ENCODE measurements at places on chromosomes 3 and 15.

DNA sequence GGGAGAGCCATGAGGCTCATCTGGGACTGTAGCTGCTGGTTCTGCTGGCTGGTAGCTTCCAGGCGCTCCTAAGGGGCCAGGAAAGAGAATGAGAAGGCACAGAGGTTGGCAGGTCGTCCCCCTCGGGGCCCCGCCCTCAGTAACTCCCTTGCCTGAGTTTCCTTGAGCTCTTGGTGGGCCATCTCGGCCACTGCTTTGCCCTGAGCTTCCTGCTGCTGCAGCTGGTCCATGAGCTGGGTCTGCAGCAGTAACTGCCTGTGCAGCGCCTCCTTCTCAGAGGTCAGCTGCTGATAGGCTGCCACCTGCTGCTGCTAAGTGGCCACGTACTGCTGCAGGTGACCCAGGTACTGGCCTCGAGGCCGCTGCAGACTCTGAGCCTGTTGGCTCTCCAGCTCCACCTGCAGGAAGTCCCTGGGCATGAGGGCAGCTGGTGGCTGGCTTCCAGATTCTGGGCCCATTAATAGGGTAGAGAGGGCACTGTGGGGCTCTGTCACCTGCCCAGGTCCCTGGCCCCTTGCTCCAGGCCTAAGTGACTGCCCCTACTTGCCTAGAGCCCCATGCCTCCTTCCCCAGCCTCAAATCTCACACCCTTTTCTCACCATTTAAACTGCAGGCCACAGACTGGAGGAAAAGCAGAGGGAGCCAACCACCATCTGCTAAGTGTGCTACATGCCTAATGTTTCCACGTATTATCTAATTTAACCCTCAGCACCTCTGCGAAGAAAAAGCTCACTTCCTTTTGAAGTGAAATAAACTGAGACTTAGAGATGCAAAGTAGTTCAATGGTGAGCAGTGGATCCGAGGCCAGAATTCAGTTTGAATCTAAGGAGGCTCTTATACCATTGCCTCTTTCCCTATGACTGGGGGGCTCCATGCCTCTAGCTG lies 10.8 kb upstream of the VPS33B start:
- no peak for DNase-seq

- DNase-seq = no peak
Observed at GRCh38 chr3:31011380-31011779, 116.9 kb upstream of the GADL1 start.

- DNase-seq = no peak
Observed at GRCh38 chr3:41683666-41684350, 278.1 kb downstream of the ULK4 start.

GRCh38 chr3:46397111-46397510 lies 9.8 kb downstream of the CCR5AS start:
- no peak for DNase-seq

- no peak for DNase-seq
Observed at GRCh38 chr3:127844326-127844942, 22.1 kb upstream of the MGLL start.

DNA sequence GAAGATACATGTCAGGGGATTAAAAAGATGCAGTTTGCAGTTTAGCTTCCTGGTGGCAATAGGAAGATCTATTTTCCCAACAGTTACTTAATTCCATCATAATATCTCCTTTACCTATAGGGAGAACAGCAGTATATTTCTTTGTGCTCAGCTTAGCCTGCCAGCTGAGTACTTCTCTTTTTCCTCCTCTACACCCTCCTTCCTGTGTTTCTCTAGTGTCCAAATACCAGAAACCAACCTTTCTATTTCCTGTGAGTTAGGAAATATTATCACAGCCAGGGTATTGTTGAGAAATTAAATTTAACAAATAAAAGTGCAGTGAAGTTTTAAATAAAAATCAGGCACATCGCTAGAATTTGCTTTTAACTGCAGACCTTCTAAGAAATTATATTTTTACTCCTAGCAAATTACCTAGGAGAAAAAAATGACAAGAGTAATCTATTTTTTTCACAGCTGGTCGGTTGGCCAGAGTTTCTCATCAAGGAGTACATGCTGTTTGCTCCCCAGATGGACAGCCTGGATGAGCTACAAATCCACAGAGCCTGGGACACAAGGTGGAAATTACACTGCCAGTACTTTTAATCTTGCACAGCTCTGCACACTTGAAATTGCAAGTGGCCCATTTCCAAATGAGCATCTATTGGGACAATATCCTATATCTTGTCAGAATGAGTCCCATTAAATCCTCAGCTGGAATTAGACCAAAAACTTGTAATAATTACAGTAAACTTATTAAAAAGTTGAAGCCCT lies 185.2 kb upstream of the CFAP20DC start:
- DNase-seq = no peak

DNA sequence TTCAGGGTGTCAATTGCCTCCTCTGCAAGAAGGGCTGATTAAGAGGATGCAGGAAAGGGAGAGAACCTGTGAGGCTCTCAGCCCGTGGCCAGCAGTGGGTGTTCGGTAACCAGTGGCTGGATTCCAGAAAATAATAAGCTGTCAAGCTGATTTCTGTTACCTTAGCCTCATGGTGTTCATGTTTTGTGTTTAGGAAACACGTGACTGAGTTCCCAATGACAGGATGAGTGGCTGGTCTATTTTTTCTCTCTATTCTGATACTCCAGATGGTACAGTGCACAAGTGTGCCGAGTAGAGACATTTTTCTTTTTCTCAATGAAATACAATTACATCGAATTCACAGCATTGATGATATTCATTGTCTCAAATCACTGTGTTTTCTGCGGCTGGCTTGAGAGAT lies 43.6 kb downstream of the EDEM1 start:
- DNase-seq = no peak

GRCh38 chr15:79964232-79964805 lies 6.7 kb downstream of the BCL2A1 start:
- DNase-seq = no peak

DNA sequence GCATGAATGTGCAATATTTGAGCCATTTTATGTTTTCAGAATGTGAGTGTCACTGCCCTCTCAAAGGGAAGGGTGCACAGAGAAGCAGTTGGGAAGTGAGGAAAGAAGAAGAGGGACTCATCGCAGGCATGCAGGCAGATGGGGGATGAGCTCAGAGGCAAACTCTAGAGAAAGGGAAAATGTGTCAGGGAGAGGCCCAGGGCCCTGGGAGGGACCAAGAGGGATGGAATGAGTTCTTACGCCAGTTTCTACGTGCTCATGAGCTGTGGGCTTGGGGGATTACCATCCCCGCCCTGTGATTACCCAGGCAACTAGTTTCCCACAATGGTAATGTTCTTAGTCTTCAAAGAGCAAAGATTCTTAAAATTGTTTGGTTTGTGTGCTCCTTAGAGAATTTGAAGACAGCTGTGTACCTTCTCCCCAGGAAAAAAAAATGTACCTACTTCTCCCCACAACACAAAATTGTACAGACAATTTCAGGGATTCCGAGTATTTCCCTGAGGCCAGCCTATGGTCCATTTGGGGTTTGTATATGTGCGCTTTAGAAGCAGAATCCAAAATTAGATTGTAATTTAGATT lies 17.8 kb downstream of the GCSAM start:
- no peak for DNase-seq

GRCh38 chr3:112979244-112979832 lies 4.4 kb upstream of the CD200R1 start:
- DNase-seq = no peak

DNA sequence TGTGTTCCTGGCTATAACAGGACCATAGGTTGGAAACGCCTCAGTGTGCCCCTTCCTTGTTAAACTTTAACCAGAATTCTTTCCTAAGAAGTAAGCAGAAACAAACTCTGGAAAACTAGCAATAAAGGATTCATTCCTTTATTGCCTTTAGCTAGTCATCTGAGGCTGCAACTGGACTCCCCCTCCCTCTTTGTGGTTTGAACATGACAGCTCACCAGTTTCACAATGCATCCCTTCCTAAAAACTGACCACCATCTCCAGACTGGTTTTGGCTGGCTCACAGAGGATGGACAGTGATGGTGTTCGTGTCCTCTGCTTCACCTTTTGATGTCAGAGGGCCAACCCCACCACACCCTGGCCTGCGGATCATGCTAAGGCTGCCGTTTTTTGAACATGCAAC lies 27.9 kb upstream of the TGFBR2 start:
- no peak for DNase-seq

DNA sequence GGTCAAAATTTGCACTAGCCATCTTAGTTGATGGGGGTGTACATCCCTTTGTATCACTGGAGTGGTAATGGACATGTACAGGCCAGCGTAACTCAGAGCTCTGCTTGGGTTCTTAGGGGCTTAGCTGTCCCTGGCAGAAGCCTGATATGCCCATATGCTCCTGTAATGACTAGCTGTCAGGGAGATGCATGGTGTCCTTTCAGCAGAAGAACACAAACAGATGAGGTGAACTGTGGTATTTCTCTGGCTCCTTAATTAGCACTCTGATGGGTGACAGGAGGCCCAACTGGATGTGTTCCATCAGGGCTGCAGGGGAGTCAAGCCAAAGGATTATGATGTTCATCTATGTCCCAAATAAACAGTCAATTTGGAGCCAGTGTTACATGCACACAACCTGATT lies 774.5 kb downstream of the AGBL1 start:
- no peak for DNase-seq

- no peak for DNase-seq
Observed at GRCh38 chr3:46422617-46423016, 15.6 kb downstream of the CCRL2 start.

DNA sequence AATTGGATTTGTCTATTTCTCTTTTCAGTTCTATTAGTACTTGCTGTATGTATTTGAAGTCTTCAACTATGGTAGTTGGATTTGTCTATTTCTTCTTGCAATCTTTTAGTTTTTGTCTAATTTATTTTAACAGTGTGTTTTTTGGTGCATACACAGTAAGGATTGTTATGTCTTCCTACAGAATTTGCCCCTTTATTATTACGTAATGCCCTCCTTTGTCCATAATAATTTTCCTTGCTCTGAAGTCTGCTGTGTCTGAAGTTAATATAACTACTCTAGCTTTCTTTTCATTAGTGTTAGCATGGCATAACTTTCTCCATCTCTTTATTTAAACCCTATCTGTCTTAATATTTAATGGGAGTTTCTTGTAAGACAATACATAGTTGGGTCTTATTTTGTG lies 105.1 kb upstream of the STT3B start:
- DNase-seq = no peak

GRCh38 chr3:115922681-115923347 lies 299.5 kb downstream of the GAP43 start:
- DNase-seq = no peak

- DNase-seq = no peak
Observed at GRCh38 chr15:100041127-100041828, 300.5 kb downstream of the ADAMTS17 start.

GRCh38 chr3:78368636-78369345 lies 1328.9 kb downstream of the ROBO2 start:
- no peak for DNase-seq

- DNase-seq = no peak
Observed at GRCh38 chr3:100331660-100332059, 2.9 kb upstream of the NIT2 start.

GRCh38 chr15:60912984-60913697 lies 316.0 kb downstream of the RORA start:
- DNase-seq = no peak

DNA sequence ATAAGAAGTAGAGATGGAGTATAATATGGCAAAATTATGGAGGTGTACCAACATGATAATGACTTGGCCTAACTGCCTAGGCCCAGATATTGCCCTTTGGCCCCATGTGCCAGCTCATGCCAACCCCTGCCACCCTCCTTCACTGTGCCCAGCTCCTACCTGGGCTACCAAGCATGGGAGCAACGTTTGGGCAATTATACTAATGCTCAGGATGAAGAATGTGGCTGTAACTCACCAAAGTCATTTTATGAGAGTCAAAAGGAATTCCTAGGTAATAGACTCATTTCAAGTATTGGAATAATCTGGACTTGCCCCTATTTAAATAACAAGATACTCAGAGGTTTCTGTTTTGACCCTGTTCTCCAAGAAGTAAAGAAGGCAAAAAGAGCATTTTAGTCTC lies 240.2 kb upstream of the IL12A start:
- no peak for DNase-seq

DNA sequence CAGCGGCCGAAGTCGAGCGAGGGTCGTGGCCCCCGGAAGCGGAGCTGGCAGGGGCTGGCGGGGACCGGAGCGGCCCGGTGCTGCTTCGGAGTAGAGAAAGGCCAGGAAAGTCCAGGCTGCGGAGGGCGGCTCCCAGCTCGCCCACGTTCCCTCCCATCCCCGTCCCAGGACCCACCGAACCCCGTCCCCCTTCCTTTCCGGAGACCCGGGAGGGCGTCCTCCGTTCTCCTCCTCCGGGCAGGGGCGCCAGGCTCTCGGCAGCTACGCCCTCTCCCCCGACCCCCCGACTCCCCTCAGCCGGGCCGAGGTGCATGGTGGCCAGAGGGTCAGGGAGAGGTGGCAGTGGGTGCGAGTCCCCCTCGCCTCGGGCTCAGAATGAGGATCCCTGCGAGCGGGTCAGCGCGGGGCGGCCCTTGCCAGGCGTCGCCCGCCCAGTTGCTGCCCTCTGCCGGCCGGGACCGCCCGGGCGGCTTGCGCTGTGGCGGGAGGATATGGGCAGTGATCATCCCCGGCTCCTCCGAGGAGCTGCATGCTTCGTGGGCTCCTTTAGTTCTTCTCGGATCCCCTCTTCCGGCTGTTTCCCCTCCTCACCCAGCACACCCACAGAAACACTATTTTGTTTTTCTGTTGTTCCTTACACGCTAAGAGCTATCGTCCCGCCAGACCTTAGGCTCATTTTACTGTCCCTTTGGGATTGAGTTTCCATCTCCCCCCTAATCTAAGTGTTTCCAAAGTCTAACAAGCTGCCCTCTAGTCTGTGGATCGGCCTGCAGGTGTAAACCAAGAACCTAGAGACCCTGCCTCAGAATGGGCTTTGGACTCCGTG lies 744 bp upstream of the ALDH1A2 start:
- no peak for DNase-seq

DNA sequence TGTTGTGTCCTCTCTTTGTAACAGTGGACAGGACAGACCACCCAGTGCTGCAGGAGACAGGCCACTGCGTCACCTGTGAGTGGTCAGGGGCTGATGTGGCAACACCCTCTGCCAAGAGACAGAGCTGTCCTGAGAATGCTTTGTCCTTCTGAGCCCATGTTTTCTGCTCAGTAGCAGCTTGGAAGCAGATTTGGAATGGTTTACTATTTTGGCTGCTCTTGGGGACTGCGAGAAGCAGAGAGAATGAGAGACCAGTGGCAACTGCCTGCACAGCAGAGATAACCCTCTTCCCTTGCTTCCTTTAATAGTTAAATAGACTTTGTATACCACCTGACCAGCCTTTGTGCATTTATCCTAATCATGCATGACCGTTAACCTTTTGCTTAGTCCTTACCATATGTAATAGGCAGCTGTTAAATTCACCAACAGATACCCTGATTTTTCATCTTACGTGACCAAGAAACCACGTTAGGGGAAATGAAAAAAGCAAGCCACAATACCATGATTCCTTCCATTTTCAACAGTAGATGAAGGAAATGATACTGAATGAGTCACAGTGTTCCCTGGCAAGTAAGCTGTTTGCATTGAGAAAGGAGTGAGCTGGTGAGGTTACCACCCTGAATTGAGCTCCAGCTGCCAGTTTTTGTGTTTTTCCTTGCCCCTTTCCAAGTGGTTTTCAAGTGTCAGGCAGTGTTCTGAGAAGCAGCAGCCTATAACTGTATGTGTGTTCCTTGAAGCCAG lies 35.5 kb downstream of the B3GALNT1 start:
- DNase-seq = no peak
